ENCODE measurements at places on chromosomes 7 and 10. TPM values are rescaled to one million over a fixed set of nuclear protein-coding genes. Genes with fewer than 3 reads are reported as not detected.

The C10orf53 gene
- not detected for total RNA-seq

The PTPRN2 gene
- 0.54 TPM for total RNA-seq

The ABCB4 gene
- not detected for total RNA-seq

The ZNF398 gene
- total RNA-seq: 5.0 TPM

The CPED1 gene
- not detected for total RNA-seq

The CHAT gene
- total RNA-seq: not detected

The RTKN2 gene
- total RNA-seq: 5.4 TPM

The PLCE1 gene
- not detected for total RNA-seq

The SH2D4B gene
- total RNA-seq: 0.10 TPM

The VAX1 gene
- not detected for total RNA-seq

The TMEM26 gene
- total RNA-seq: not detected

The UTF1 gene
- total RNA-seq: not detected

The RAPGEF5 gene
- total RNA-seq: 0.40 TPM

The KCNIP2 gene
- 0.69 TPM for total RNA-seq

The TRDMT1 gene
- 6.5 TPM for total RNA-seq

The CDC14C gene
- total RNA-seq: not detected

The ZNF425 gene
- 0.57 TPM for total RNA-seq

Measured in activated naive CD4-positive, alpha-beta T cell treated with anti-CD3 and anti-CD28 coated beads for 36 hours (primary cell).